Stimulated activated CD4-positive, alpha-beta T cell treated with anti-CD3 and anti-CD28 coated beads, Interleukin-2, amount 100 ng/mL, for 4 hours (primary cell): ENCODE measurements at places on chromosomes 5 and 9.

- no peak for DNase-seq
Observed at GRCh38 chr5:106957336-106957735, 713.4 kb downstream of the EFNA5 start.

GRCh38 chr5:76742583-76742982 lies 26.7 kb downstream of the F2R start:
- DNase-seq = no peak

- no peak for DNase-seq
Observed at GRCh38 chr5:175642998-175643397, 14.9 kb upstream of the HRH2 start.

DNA sequence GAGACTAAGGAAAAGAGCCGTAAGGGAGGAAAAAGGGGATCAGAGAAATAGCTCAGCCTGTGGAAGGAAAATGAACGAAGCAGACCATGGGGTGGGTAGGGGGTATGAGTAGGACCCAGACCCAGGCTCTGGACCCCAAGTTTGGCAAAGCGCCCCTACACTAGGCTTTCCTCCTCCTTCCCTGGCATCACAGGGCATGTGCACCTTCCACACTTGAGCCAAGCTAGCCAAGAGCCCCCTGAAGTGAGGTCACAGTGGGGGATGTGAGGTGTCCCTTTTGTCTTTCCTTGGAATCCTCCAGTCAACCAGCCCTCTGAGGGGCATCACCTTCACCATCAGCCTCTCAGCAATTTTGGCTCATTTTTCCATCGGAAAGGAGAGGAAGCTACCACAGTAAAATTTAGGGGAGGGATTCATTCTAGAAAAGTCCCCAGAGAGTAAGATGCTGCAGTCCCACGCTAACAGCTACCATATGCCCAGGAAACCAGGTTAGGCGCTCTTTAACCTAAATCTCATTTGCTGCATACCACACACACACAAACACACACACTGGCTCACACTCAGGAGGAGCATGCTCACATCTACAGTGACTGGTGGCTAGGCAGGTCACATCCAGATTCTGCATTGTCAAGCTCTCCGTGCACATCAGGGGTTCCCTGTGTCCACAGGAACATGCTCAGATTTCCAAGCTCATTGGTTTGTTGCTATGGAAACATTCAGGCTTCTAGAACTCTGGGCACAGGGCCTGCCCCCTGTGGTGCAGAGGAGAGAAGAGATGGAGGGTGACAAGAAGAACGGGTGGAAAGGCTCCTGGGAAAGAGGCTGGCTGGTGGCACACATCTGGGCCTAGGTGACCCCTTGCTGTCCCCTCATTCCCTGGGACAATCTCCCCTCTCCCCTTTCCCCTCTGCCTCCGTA lies 9.9 kb downstream of the REEP2 start:
- DNase-seq = no peak

GRCh38 chr5:124453221-124454051 lies 293.0 kb downstream of the ZNF608 start:
- DNase-seq = no peak

- no peak for DNase-seq
Observed at GRCh38 chr9:79736051-79736450, 164.3 kb downstream of the TLE4 start.

GRCh38 chr5:132774406-132774805 lies 2.6 kb downstream of the SEPTIN8 start:
- no peak for DNase-seq

- peak; percentile 54 for DNase-seq
Observed at GRCh38 chr9:99807276-99807852, 14.3 kb upstream of the NR4A3 start.

DNA sequence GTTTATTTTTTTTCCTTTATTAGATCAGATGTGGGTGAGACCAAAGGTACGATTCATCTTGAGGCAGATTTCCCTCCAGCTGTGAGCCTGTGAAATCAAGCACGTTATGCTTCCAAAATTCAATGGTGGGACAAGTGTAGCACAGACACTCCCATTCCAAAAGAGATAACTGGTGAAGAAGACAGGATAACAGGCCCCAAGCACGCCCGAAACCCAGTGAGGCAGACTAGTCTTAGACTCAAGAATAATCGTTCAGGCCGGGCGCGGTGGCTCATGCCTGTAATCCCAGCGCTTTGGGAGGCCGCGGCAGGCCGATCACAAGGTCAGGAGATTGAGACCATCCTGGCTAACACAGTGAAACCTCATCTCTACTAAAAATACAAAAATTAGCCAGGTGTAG lies 36.8 kb upstream of the COL5A1 start:
- no peak for DNase-seq

DNA sequence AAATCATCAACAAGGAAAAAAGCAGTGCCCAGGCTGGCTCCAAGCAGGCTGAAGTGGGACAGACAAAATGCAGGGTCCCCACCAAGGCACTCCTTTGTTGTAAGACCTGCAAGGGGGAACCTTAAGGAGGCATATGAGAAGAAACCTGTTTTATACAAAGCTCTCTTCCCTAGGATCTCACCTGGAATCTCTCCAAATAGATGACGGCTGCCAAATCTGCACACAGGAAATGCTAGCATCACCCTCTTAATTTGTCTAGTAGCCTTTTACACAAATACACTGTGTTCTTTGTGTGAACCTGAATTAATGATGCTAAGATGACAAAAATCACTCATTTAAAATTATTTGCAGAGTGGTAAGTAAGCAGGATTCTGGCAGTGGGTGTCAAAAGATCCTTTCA lies 280.2 kb downstream of the SPOCK1 start:
- no peak for DNase-seq

GRCh38 chr9:16475996-16476395 lies 394.5 kb downstream of the BNC2 start:
- no peak for DNase-seq

- DNase-seq = no peak
Observed at GRCh38 chr5:8585230-8586018, 716.5 kb downstream of the MTRR start.

DNA sequence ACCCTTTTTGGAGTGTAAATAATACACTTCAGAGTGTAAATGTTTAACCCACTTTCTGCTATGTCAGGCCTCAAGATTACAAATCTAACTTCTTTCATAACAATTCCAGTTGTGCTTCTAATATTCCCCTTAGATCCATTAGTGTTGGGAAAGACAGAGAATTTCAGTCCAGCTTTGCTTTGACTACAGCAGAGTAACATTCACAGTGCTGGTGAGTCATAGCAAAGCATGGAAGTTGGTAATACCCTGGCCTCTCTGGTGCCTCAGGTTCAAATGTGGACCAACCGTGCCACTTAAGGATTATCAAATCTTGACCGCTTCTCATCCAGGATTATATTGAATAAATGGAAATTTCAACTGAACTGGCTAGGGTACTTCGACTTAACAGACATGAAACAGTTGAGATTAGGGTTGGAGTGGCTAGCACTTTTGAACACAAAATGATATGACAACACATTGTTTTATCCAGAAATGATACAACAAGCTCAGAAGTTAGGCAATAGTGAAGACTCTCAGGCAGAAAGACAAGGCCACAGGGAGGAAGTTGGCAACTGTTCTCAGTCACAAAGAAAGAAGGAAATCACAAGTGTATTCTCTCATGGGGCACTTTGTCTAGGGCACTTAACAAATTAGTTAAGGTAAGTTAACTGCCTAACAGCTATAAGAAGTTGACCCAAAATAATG lies 24.4 kb upstream of the RASA1 start:
- DNase-seq = no peak

DNA sequence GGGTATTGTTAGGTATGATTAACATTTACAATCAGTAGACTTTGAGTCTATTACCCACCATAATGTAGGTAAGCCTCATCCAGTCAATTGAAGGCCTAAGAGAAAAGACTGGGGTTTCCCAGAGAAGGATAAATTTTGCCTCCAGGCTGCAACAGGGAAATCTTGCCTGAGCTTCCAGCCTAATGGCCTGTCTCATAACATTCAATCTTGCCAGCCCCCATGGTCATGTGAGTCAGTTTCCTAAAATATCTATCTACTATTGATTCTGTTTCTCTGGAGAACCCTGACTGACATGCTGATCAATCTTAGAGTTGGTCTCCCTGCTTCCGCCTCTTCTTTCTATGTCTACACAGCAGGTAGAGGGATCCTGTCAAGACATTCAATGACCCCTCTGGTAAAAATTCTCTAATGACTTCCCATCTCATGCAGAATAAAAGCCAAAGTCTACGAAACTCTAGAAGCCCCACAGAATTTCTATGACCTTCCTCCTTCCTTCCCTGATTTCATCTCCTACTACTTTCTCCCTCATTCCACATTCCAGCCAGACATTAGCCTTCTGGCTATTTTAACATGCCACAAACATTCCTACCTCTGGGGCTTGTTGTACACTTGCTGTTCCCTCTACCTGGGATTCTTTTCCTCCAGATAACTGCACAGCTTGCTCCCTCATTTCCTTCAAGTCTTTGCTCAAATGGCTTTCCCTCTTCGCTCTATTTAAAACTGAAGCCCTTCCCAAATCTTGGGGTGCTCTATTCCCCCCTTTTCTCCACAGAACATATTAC lies 60.2 kb downstream of the FBXW11 start:
- DNase-seq = no peak

DNA sequence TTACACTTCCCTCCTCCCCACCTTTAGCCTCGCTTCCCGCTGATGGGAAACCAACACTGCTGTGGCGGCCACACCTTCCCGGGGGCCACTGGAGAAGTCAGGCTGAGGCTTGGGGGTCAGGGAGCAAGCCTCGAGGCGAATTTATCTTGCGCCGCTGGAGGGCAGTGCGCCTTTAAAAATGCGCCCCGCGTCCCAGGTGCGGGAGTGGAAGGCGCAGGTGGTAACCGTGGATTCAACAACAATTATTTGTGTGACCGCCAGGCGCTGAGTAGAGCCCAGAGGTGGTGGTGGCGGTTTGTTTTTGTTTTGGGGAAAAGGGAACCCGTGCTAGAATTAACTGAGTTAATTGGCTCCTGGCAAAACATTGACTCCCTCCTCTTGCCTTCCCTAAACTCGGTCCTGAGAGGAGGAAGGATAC lies 1.1 kb downstream of the CFAP77 start:
- DNase-seq = peak; percentile 52

DNA sequence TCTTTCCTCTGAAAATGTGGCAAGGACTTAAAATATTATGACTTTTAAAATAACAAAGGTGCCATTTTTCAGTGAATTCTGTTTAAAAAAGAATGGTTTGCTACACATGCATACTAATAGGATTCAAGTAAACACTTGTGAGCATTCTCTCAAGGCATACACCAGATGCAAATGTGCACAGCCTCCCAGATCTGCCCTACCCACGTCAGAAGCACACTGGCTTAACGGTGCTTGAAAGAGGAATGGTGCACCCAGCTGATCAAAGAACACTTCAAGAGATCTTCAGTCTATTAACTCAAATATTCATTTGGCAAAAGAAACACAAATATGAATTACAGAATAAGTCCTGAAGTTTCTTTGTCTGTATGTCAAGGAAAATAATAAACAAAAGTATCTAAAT lies 15.8 kb downstream of the GABRB2 start:
- no peak for DNase-seq

DNA sequence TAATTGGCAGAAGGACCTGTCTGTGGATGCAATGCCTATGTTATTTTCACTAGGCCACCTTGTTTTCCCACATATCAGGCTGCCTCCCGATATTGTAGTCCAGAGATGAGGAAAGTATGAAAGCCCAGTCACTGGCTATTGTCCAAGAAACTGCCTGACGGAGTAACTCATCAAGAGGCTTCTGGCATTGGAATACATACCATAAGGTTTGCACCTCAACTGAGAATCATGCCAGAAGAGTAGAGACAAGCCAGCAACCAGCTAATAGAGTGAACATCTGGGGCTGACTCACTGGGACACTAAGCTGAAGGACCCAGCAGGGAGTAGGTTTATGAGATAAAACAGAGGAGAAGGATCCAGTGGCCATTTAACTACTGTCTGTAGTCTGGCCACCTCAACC lies 137.2 kb upstream of the FST start:
- no peak for DNase-seq

DNA sequence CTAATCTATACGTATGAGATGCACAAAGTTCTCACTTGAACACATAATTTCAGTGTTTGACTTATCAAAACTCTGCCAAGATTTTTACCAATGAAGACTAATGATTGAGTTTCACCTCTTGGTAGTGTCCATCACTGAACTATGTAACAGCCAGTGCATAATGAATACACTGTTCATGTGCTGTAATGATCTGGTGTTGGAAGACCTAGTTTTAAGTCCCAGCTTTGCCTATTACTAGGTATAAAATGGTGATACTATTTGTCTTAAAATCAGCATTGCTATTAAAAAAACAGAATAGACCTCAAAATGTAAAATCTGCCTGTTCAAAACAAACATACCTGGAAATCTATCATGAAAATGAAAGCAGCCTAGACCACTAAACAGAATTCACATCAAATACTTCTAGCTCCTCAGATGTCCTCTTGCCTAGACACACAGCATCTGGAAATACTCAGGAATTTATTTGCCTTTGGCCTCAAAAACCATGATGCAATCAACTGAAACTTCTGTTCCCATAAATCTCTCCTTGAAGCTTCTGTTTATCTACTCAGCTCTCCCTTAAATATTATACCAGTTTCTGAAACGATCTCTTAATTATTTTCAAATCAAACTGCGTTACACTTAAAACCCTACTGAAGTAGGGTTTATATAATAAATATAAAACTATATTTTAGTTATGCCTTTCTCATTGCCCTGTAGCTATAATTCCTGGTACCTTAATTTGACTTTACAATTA lies 38.1 kb downstream of the MRPS27 start:
- DNase-seq = no peak

DNA sequence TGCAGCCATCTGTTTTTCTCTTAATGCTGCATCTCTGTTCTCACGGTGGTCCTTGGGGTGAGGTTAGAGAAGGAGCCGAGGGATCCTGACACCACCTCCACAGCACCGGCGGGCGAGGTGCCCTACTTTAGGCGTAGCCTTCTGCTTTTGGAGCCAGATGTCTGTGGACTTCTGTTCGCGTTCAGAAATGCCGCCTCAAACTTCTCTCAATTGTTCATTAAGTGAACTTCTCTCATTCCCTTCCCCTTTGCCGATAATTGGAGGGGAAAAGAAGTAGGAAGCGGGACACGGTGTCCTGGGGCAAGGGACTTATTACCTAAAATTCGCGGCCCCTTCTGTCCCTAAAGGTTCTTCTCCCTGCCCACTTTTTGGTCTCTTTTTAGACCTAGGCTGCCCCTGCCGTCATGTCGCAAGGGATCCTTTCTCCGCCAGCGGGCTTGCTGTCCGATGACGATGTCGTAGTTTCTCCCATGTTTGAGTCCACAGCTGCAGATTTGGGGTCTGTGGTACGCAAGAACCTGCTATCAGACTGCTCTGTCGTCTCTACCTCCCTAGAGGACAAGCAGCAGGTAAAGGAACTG lies 455 bp downstream of the KIF20A start:
- DNase-seq = no peak
